ENCODE measurements at places on chromosomes 7 and 10.
A peak's percentile ranks its signal among the peaks of the same experiment; 100 is the strongest.

DNA sequence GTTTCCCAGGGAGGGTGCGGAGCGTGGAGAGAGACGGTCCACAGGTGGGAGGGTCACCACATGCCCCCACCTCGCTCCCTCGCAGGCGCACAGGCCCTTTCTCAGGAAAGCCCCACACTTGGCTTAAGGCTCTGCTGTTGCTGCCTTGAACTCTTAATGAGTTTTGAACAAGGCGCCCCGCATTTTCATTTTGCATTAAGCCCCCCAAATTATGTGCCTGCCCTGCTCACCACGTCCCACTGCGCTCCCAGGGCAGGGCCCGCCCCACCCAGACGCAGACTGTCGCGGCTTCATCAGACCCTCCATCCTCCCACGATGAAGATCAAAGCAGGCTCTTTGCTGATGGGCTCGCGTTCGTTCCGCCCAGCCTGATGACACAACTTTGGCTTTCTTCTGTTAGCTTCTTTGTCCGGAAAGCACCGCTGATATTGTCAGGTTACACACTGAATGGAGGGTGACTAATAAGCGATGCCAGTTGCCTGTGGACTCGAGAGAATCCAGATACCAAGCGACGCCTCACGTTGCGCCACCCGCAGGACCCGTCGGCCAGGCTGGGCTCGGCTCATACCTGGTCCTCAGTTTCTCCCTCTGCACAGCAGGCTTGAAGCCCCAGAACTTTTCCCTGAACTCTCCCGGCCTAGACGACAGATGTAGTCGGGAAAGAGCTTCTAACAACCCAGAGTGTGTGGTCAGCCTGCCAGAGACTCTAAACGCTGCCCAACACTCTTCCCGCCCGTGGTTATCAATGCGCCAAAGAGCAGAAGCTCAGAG, 9.5 kb downstream of the CALML3 start:
- DNase-seq, result peak; percentile 19

- DNase-seq, result no peak
Measured at GRCh38 chr7:16564909-16565426, 38.3 kb downstream of the LRRC72 start.

GRCh38 chr7:82674268-82674667, 230.7 kb upstream of the CACNA2D1 start:
- DNase-seq, result no peak

DNA sequence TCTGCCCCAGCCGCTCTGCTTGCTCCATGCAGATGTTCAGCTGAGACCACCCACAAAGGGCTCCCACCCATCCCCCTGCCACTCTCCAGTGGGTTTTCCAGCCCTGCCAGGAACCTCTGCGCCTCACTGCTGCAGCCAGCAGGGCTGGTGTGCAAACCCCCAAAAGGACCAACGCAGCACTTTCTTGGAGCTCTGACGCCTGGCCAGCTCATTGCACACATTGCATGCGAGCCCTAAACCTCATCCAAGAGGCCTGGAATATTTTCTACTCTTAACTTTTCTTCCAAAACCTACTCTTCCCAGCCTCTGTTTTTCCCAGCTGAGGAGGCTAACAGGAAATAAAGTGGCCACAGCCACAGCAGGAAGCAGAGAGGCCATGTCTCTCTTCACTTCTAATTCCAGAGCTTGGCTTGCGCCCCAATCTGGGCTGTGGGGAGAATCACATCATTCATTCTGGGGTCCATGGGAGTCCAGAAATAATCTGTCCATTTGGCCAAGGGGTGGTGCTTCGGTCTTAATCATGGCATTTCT, 4.6 kb upstream of the FAM170B start:
- no peak for DNase-seq

DNA sequence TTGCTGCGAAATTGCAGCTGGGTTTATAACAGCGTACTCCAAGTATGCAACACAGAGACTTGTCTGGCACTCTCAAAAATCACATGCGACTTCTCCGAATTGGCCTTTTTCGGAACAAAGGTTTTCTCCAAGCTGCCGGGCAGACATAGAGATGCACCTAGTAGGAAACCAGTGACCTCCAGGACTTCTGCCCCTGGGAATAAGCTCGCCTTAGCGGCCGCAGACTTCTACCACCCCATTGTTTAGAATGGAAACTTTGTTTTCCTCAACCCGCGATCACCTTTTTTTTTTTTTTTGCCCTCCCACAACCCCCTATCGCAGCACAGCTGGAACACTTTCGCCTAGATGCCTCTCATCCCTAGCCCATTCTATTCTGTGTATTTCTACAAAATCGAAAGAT, 4.9 kb upstream of the HOXA10 start:
- DNase-seq, result no peak

- DNase-seq, result no peak
Measured at GRCh38 chr10:96619796-96620773, 33.3 kb upstream of the TM9SF3 start.

DNA sequence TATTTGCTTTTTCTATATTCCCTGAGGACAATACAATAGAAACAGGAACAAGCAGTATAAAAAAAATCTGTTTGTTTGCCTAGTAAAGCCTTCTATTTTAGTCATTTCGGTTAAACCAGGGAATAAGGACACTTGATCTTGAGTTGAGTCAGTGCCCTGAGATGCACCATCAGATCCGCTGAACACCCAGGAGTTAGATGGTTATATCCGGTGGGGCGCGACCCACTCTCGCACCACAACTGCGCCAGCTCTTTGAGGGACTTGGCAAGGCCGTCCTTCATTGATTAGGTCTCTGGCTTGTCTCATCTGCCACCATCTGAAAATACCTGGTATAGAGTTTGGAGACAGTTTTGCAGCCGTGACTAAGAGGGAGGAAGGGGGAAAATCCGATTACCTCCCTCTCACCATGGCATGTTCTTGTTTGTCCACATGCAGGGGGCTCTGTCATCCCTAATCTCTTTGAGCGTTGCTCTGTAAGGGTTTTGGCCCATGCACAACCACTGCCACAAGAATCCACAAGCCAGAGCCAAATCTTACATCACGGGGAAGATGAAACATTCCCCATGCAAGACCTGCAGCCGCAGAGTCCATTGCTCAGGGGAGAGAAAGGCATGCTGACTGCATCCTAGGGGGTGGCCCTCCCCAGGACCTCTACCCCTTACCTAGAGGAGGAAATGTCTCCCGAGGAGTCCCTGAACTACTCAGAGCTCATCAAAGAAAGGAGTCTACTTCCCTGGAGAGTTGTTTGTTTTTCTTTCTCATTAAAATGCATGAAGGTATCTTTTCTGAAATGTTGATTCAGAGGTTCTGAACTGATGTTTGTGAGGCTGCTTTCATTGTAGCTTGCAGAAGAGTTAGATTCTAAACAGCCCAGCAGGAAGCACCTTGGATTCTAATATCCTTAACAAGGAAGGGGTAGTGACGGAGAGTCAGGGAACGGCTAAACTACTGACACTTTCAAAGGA, 101.6 kb upstream of the FAM171A1 start:
- DNase-seq, result no peak

- DNase-seq, result no peak
Measured at GRCh38 chr7:103396471-103396870, 49.0 kb downstream of the PSMC2 start.

GRCh38 chr7:43658718-43659548, 70.4 kb downstream of the COA1 start:
- no peak for DNase-seq

DNA sequence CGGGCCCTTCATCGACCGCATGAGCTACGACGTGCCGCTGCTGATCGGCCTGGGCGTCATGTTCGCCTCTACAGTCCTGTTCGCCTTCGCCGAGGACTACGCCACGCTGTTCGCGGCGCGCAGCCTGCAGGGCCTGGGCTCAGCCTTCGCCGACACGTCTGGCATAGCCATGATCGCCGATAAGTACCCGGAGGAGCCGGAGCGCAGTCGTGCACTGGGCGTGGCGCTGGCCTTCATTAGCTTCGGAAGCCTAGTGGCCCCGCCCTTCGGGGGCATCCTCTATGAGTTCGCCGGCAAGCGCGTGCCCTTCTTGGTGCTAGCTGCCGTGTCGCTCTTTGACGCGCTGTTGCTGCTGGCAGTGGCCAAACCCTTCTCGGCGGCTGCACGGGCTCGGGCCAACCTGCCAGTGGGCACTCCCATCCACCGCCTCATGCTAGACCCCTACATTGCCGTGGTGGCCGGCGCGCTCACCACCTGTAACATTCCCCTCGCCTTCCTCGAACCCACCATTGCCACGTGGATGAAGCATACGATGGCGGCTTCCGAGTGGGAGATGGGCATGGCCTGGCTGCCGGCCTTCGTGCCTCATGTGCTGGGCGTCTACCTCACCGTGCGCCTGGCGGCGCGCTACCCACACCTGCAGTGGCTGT, 1.2 kb downstream of the SLC18A3 start:
- DNase-seq, result peak; percentile 25

GRCh38 chr7:45455662-45456061, 118.5 kb upstream of the ADCY1 start:
- no peak for DNase-seq

DNA sequence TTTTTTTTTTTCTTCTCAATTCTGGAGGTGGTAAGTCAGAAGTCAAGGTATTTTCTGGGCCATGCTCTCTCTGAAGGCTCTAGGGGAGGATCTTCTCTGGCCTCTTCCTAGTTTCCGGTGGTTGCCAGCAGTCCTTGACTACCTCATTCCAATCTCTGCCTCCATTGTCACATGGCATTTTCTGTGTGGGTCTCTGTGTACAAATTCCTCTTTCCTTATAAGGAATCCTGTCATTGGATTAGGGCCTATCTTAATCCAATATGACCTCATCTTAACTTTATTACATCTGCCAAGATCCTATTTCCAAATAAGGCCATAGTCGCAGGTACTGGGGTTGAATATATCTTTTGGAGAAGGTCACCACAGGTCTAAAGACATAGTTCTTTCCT, 129.3 kb upstream of the PRR15 start:
- no peak for DNase-seq

- peak; percentile 36 for DNase-seq
Measured at GRCh38 chr7:22885797-22886261, 63.2 kb upstream of the TOMM7 start.

DNA sequence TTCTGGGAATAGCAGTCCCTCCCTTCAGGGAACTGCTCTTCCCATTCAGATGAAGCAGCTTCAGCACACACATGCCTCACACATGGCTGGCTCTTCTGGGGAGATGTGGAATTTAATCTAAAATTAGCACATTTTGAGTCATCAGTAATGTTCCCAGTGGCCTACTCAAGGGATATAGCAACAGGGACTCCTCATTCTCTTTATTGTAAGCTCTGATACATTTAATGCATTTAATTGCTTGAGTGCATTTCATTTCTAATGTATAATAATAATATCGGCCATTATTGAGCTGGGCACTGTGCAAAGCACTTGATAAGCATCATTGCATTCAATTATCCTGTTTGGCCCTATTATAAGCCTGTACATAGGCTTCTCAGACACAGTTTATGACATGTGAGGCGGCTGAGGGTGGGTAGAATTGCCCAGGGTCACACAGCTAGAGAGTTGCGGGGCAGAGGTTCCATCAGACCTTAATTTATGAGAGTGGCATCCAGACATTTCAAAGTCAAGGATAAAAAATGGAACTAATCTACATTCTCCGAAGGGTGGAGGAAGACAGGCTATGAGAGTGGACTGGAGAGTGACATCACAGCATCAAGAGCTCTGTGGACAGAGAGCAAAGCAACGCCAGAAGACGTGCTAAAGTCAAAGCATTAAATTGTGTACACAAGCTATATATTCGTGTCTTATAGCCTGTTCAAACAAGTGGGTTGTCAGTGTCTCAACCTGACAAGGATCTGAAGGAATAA, 76.8 kb downstream of the LANCL2 start:
- no peak for DNase-seq

DNA sequence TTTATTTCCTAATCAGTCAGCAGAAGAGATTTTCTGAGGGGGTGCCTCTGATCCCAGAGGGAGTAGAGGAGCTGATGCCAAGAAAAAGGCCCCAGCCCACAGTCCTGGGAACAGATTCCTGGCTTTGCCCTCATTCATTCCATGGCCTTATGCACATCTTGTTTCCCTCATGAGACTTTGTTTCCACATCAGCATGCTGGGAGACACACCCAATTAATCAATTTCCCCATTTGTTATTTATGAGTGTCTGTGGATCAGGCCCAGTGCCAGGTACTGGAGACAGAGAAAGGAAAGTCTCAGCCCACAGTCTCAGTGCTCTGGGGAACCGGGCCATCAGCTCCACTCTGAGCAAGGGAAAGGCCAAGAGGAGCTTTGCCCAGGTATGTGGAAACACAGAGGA, 496.2 kb upstream of the ZMIZ1 start:
- no peak for DNase-seq

GRCh38 chr10:75852851-75853484, 421.5 kb downstream of the LRMDA start:
- DNase-seq, result no peak

- no peak for DNase-seq
Measured at GRCh38 chr10:32167450-32167849, 111.2 kb upstream of the KIF5B start.

DNA sequence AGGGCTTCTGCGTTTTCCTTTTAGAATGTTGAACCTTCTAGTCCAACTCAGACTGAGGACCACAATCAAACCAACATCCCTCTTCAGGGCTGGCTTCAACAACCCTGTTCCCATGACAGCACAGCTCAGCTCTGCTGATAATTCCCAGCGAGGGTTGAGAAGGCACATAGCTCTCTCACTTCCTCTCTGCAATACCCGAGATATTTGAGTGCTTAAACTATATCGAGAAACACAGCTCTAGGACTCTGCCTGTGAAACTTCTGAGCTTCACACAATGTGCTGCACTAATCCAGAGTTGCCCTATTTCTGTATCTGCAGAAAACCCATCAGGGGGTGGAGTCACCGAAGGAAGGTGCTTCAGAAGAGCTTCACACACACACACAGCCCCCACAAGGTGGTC, 1.6 kb upstream of the ADARB2 start:
- DNase-seq, result no peak

GRCh38 chr7:51303142-51303525, 13.5 kb downstream of the COBL start:
- DNase-seq, result no peak

DNA sequence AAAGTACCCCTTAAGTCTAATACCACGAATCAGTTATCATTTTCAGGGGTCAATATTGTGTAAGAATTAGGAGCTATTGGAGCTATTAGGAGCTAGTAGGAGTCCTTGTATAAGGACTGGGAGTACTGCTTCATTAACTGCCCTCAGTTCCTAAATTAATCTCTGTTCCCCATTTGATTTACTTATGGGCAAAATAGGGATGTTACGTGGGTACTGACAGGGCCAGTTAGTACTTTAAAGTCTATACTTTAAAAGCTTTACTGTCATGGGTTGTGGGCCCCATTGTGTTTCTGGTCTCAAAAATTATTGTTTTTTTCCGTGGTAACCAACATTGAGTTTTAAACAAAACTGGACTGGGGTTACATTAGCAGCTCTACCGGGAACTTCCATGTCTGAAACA, 60.3 kb downstream of the PRKAR2B start:
- DNase-seq, result no peak

DNA sequence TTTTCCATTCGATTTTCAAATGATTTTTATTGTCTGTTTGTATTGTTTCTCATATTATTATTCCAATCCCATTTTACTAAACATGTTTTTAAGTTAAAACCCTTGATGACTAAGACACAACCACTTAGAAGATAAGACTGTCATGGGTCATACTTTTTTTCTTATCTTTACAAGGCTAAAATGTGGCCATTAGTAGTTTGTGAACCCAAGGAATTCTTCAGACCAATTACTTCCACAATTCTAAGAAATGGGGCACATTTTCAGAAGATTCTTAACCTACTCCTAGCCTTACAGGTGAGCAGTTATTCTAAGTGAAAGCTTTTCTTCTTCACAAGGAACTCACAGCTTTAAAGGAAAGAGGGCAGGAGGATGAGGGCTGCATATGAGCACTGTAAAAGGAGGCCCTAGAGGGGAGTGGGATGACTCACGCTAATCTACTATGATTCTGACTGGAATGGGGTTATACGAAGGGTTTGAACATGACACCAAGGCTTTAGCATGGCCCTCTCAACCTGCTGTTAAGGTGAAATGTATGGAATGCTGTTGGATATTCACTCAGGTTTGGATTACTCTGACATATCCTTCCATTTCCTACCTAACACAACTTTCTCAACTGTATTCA, 81.0 kb downstream of the SORCS1 start:
- no peak for DNase-seq
